ENCODE measurements at places on chromosomes 3 and 15.

GRCh38 chr15:49060710-49061495 is 14.7 kb upstream of the SECISBP2L start:
- no peak for DNase-seq

- no peak for DNase-seq
Observed at GRCh38 chr15:78194568-78194925, 39.8 kb downstream of the ACSBG1 start.

DNA sequence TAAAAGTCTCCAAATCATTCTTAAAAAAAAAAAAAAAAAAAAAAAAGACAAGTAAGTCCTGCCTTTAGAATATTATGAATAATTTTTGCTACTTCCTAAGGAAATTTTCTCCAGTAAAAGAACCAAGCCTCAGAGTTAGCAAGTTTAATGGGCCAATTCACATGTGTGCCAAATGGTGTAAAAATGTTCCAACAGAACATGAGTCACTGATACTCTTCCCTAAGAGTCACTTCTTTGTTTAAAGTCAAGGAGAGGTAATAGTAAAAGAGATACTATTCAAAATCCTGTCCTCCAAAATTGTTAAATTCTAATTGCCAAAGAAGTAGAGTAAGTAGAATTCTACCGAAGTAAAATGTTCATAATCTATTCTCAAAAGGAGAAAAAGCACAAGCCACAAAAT is 17.7 kb upstream of the CPA3 start:
- DNase-seq: no peak

DNA sequence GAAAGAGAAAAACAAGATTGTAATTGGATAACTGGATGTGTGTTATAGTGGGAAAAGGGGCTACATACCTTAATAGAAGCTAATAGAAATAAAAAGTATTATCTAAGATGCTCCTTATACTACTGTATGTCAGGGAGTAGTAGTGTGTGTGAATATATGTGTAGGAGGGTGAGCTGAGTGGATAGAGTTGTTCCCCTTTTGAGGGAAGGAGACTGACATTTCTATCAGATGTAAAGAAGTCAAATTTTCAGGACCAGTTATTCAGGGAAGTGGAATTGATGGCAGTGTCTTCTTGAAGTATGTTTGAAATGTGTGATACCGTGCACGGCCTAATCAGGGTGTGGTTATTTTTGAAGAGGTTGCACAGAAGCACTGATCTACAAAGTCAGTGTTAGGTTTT is 49.1 kb downstream of the PCOLCE2 start:
- DNase-seq: no peak

DNA sequence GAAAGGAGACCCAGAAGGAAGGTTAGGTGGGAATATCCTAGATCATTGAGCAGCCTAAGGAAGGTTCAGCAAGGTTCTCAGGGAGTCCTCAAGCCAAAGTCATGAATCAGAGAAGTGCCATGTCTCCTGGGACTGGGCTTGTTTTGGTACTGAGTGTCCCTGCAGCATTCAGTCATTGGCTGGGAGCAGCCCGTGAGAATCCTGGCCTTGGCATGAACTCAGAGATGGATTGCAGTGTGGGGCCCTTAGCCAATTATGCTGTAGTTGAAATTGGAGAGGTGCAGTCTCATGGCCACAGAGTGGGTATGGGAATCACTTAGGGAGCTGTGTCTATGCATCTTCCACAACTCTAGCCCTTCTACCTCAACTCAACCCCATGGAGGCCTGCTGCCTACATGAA is 17.0 kb upstream of the PPM1L start:
- DNase-seq: no peak

DNA sequence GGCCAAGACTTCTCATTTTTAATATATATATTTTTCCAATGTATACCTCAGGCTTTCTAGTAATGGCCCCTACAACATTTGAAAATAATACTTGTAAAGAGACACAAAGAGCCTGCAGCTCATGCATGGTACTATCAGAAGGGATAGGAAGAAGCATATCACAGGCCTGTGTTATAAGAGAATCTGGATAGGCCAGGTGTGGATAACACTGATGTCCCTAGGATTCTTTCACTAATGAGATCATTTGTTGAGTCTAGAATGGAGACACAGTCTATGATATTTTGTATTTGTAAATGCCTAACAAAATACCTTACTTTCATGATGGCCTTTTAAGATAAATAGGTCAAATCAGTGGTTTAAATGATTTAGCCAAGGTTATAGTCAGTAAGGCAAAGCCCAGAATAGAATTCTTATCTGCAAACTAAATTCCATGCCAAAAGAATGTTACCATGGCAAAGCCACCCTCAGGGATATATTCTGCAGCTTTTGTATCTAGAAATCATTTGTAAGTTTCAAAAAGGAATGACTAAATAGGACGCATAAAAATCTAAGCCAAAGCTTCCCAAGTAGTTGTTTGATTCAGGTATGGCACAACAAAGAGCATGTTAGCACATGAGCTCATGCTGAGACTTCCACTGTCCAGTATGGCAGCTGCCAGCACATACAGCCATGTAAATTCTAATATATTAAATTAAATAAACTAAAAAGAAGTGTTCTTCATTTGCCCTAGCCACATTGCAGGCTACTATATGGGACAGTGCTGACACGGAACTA is 10.0 kb downstream of the DCP1A start:
- DNase-seq: no peak

DNA sequence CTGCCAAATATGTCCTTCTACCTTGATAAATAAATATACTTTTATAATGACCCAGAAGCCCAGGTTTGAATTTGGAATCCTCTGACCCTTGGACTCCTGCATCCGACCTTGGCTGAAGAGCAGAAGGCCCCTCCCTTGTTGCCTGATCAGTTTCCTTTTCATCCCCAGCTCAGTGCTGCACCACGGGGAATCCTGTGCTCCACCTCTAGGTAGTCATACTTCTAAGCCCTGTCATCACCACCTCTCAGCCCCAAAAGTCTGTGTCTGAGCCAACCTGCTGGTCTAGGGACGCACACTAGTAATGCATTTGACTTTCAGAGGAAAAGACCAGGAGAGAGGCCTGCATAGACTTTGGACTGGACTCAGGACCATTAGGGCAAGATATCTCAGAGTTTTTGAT is 310.6 kb downstream of the NLGN1 start:
- DNase-seq: no peak

DNA sequence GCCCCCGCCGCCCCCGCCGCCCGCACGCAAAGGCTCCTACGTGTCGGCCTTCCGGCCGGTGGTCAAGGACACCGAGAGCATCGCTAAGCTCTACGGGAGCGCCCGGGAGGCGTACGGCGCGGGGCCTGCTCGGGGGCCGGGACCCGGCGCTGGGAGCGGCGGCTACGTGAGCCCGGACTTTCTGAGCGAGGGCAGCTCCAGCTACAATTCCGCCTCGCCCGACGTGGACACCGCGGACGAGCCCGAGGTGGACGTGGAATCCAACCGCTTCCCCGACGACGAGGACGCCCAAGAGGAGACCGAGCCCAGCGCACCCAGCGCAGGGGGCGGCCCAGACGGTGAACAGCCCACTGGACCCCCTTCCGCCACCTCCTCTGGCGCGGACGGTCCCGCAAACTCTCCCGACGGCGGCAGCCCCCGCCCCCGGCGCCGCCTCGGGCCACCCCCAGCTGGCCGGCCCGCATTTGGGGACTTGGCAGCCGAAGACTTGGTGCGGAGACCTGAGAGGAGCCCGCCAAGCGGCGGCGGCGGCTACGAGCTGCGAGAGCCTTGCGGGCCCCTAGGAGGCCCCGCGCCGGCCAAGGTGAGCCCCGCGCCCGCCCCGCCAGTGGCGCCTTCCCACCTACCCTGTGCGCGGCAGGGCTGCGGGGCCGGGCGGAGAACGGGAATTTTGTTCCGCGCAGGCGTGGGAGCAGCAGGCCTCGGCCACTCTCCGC is 2.4 kb downstream of the SKOR1 start:
- no peak for DNase-seq

DNA sequence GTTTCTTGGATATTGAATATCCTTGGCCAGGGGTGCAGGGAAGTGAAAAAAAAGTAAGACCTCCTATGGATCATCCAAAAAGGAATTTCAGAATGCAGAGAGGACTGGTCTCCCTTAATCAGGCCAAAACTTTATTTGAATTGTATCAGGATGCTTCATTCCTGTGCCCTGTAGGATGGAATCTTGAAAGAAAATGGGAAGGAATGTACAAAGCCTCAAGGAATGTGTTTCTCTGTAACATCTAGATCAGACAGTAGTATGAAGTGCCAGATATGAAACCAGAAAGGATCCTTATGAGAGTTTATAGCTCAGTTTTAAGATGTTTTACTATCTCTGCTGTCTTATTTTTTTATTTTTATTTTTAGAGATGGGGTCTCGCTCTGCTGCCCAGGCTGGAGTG is 6.5 kb upstream of the GSK3B start:
- DNase-seq: no peak

DNA sequence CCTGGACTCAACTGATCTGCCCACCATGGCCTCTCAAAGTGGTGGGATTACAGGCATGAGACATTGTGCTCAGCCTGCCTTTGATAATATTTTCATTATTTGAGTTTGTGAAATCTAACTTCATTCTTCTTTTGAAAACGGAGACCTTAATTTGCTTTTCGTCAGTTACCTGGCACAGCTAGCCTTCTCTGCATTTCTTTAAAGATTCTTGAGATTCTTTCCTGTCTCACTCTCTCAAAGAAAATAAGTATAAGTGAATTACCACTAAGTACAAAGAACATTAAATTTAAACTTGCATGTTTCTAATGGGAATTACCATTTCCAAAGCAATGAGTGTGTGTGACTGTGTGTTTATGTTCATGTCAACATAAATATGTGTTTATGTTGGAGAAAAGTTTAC is 187.9 kb downstream of the NFKBIZ start:
- no peak for DNase-seq

DNA sequence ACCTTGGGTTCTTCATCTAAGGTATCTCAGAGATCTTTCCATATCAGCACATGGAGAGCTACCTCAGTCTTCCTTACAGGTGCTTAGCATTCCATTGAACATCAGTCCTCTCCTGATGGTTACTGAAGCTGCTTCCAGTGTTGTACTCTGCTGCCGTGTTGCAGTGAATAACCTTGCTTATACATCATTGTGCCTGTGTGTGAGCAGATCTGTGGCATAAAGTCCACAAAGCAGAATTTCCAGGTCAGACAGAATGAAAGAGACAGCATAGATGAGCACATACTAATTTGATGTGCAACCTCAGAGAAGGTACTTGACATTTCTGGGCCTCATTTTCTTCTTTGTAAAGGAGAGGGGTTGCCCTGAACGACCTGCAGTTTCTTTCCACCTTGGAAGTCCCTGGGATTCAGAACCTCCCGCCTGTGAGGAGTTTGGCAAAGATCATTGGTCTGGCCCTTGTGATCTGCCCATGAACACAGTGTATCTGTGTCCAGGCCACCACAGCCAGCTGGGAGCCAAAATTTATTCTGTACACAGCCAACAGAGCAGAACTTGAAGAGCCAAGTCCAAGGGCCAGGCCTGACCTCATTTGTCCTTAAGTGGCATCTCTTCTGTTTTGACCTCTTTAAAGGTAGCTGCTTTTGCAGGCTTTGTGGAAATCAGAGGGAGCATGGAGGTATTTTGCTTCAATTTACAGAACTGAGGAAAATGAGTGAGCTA is 57.2 kb upstream of the SLC7A14 start:
- DNase-seq: no peak

GRCh38 chr3:89180334-89180733 is 72.9 kb downstream of the EPHA3 start:
- no peak for DNase-seq

- no peak for DNase-seq
Observed at GRCh38 chr3:140122183-140122582, 187.2 kb downstream of the CLSTN2 start.

DNA sequence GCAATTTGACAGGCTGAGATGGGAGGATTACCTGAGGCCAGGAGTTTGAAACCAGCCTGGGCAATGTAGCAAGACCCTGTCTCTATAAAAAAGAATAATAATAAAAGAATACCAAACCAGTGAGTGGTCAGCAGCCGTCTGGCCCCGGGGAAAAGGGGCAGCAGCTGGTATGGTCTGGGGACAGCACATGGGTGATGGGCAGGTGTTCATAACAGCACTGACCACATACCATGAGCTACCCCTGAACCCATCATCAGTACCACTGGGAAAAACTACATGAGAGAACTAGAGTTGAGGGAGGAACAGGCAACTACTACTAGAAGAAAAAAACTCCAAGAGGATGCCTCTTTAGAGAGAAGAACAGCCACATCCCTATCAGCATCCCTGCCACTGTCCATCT is 40.7 kb downstream of the ARHGEF3 start:
- DNase-seq: no peak
